ENCODE measurements at places on chromosomes 6 and 20.

GRCh38 chr6:69584913-69585729 lies 211.7 kb downstream of the LMBRD1 start:
- DNase-seq = no peak

DNA sequence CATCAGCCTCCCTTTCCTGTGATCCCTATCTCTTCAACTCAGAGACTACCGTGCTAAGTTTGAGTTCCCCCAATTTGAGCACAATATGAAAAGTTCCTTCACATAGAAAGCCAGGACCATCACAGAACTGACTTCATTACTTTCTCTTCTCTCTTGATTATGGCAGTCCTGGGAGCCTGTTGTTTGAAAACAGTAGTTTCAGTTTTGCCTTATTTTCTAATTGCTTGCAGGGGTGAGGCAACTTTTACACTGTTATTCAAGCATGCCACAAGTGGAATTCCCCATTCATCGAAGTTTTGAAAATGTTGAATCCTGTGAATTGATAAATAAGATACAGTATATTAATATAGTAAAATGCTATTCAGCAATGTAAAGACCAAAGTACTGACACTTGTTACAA lies 569.7 kb upstream of the MARCKS start:
- DNase-seq = no peak

- DNase-seq = no peak
These were observed 125.4 kb upstream of the SAMD5 start for GRCh38 chr6:147382945-147383554.

DNA sequence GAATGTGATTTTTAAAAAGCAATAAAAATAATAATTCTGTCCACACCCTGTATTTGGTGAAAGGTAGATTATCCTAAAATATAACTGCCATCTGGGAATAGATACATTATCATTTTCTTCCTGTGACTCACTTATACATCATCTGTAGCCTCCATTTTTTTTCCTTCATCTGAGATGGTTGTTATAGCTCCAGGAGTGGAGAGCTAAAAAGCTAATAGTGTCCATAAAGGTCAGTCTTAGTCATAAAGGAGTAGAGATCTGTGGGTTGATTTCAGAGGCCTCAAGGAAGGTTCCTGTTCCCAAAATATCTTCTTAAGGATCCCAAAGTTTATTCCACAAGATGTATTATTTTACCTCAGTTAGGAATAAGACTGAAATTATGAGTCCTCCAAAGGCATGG lies 41.1 kb downstream of the FBXO5 start:
- DNase-seq = no peak

DNA sequence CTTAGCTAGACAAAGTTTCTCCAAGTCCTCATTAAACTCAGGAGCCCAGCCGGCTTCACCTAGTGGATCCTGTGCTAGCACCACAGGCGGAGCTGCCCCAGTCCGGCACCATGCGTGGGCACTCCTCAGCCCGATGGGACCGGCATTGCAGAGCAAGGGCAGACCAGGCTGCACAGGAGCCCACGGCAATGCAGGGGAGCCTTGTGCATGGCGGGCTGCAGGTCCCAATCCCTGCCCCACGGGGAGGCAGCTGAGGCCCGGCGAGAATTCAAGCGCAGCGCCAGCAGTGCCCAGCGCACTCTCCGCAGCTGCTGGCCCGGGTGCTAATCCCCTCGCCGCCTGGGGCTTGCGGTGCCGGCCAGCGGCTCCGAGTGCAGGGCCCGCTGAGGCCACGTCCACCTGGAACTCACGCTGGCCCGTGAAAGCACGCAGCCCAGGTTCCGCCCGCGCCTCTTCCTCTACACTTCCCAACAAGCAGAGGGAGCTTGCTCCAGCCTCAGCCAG lies 292.3 kb upstream of the EYS start:
- no peak for DNase-seq

DNA sequence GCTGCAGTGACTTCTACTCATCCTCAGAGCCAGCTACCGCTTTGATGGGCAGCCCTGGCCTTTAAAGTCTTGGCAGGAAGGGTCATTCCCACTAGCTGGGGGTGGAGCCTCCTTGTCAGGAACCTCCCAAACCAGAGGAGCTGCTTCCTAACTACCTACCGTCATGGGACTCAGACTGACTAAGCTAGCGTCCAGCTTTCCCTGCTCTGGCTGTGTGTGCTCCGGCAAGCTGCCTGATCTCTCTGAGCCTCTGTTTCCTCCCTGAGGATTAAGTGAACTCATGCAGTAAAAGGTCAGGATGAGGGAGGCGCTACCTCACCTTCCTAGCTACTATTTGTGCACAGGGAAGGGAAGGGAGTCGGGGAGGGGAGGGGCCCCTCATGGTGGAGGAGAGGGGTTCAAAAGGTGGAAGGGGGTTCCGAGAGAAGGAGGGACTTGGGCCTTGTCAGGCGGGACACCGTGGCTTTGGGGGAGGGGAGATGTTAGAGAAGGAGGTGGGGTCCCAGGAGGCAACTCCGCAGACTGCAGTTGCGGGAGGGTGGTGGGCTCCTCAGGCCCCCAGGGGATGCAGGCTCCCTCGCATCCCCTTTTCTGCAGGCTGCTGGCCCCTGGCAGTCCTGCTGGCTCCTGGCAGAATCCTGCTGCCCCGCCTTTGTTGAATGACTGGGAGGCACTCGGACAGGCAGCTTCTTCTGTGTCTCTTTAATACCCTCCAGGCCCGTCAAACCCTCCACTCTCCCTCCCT lies 9.8 kb downstream of the DUSP15 start:
- no peak for DNase-seq

DNA sequence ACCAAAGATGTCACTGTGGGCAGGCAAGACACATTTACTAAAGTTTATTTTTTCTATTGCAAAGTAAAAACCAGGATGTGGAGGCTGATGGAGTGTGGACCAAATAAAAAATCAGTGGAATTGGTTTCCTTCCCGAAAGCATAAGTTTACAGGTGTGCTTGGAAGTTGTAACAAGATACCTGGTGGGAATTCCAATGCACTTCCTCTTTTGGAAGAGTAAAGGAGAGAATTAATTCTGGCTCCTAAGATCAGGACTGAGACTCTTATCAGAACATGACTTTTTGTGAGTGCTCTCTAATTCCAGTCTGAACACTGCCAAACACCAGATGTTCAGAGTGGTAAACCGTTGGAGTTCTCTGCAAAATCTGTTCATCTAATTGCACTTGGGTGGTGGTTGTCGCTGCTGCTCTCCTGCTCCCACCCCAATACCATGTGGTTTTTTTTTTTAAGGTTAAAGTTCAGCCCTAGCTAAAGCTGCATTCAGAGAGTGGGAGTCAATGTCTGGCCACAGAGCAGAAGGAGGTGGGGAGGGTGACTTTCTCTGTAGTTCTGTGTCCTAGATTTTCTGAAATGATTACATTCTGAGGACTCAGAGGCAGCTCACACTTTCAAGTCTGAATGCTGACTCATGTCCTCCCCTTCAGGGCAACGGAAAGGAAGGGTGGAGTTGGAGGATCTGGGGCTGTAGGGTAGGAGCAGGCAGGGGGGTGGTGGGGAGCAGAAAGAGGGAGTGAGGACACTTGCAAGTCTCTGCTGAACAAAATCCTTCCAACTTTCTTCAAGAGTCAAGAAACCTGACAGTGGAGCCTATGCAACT lies 275.8 kb upstream of the PRDM1 start:
- no peak for DNase-seq

- DNase-seq = no peak
These were observed 9.1 kb upstream of the PRELID3B start for GRCh38 chr20:59051666-59052185.

DNA sequence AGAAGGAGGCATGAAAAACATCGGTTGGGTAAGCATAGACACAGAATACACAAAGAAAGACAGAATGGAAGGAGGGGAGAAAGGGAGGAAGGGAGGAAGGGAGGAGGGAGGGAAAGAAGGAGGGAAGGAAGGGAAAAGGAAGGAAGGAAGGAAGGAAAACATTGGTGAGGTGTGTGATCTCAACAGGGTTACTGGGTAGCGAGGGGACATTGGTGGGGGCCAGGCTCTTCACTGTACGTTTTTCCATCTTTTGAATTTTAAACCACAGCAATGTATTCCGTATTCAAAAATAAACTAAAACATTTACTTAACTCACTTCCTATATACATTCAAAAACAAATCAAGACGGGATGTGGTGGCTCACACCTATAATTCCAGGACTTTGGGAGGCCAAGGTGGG lies 20.7 kb upstream of the BPIFA2 start:
- DNase-seq = no peak

DNA sequence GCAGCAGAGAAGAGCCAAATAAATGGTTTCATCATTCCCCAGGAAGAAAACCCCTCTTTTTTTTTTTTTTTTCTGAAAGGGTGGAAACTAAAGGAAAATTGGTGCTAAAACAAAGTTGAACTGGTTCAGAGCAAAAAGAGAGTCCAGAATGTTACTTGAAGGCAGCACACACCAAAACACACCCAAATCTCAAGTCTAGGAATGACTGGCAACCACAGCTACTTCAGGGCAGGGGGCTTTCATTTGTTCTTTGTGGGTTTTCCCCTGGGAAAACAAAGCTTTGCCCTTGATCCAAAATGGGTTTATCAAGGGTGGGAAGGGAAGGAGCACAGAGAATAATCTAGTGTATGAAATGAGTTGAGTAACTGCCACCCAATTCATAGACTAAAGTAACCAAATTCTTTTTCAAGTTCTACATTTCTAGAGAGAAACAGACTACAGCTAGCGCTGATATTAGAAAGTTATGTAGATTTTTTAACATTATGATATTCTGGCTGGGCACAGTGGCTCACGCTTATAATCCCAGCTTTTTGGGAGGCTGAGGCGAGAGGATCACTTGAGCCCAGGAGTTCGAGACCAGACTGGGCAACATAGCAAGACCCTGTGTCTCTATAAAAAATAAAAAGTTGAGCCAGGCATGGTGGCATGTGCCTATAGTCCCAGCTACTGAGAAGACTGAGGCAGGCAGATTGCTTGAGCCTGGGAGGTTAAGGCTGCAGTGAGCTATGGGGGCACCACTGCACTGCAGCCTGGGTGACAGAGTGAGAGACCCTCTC lies 119.8 kb downstream of the NFATC2 start:
- no peak for DNase-seq

- DNase-seq = no peak
These were observed 210.6 kb upstream of the PLCB4 start for GRCh38 chr20:8858181-8858787.

DNA sequence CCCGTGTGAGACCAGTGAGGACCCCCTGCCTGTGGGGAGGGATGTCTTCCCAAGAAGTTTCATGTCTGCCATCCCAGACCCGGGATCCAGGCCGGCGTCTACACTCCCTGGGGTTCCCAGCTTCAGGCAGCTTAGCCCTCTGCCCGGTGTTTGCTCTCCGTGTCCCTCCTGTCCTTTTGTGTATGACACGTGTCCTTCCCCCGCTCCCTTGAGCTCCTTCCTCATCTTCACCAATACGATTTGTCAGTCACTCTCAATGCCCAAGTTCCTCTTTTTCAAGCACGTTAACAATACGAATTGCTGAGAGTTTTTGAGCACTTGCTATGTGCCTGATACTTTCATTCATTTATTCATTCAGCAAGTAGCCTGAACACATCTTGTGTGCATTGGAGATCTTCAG lies 115.6 kb upstream of the PTPN1 start:
- DNase-seq = no peak

- DNase-seq = no peak
These were observed 70.2 kb downstream of the TENT5A start for GRCh38 chr6:81682235-81682795.

GRCh38 chr6:3285049-3285639 lies 26.4 kb downstream of the PSMG4 start:
- DNase-seq = no peak

GRCh38 chr6:24431045-24431451 lies 28.3 kb downstream of the MRS2 start:
- DNase-seq = no peak

- no peak for DNase-seq
These were observed 137.9 kb downstream of the MAFB start for GRCh38 chr20:40551125-40551530.

GRCh38 chr20:47850146-47850545 lies 64.9 kb upstream of the SULF2 start:
- no peak for DNase-seq

DNA sequence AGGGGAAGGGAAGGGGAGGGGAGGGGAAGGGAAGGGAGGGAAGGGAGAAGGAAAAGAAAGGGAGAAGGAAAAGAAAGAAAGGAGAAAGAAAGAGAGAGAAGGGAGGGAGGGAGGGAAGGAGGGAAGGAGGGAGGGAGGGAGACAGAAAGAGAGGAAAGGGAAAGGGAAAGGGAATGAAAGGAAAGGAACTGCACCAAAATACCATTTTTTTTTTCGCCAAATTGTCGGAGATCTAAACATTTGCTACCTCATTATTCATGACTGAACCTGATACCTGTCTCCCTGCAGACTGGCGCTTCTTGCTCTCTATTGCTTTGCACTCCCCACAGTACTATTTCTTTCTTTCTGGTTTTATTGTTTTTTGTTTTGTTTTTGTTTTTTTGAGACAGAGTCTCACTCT lies 117.3 kb upstream of the LGSN start:
- no peak for DNase-seq

DNA sequence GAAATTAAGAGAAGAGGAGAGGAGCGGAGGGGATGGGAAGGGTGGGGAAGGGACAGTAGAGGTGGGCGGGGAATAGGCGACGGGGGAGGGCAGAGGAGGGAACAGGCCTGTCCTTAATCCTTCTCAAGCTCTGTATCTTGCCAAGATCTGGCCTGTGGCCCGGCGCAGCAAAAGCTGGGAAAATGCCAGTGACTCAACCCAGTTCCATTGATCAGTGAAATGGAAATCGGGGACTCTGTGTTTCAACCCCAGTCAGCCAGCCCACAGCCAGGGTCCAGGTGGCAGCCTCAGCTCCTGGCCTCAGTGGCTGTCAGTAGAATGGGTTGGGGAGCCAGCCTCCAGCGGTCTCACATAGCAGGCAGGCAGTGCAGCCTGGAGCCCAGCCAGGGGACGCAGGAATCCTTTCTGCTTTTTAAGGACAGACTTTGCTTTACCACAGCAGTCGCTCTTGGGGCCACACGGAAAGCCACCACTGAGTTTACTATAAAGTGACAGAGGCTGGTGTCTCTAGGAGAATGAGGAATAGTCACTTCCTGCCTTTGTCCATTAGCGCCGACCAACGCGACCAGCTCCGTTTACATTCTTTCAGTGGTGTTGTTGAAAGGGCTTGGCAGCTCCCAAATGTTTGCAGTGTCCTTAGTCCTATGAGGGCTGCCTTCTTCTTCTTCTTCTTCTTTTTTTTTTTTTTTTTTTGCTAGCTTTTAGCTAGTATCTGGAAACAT lies 128.0 kb downstream of the RIN2 start:
- no peak for DNase-seq

DNA sequence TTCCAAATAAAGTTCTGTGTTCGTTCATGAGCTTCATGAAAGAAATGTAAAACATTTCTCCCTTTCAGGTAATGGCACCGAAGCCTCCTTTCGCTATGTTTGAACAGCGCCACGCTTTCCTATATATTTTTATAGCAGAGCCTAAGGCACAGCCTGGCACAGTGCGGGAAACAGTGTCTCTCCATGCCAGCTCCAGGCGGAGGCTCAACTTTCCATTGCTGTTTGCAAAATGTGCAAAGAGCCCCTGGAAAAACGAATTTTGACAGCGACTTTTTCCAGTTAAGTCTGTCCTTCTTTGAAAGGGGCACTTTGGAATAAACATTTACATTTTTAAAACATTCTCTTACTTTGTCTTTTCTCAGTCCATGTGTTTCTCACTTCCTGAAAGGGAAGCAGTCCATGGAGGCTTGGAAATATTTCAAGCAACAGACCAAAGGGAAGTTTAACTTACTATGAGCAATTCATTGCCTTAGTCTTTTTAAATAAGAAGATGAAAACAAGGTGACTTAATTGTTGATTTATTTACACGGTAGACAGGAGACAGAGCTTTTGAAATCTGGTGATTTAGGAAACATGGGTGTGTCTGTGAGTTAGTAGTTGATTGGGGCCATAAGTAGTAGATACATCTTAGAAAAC lies 769 bp downstream of the CCN6 start:
- DNase-seq = no peak

GRCh38 chr6:21678990-21679389 lies 85.4 kb downstream of the SOX4 start:
- DNase-seq = no peak

GRCh38 chr6:149075616-149076354 lies 241.7 kb upstream of the TAB2 start:
- no peak for DNase-seq

Data from activated naive CD8-positive, alpha-beta T cell treated with anti-CD3 and anti-CD28 coated beads, Interleukin-2, amount 50 U/mL, for 16 hours (primary cell).